ENCODE measurements at places on chromosomes 2 and 18.

GRCh38 chr2:178805457-178805856 is 1.8 kb downstream of the TTN start:
- no peak for DNase-seq

GRCh38 chr2:14199040-14199439 is 433.5 kb upstream of the LRATD1 start:
- DNase-seq = no peak

GRCh38 chr2:69453475-69454129 is 16.4 kb upstream of the NFU1 start:
- no peak for DNase-seq

DNA sequence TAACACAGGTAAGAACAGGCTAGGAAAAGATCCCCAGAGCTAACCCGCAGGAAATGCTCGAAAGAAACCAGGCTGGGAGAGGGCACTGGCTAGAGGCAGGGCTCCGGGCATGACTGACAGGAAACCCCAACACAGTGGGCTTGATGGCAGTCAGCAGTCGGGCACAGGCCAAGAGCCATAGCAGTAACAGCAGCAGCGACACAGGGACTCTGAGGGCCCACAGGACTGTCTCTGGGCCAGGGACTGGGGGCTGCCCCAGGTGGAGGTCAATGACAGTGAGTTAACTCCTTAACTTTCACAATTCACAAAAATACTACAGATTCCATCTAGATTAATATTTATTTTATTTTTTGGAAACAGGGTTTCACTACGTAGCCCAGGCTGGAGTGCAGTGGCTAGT is 37.3 kb upstream of the ASPRV1 start:
- no peak for DNase-seq

GRCh38 chr2:128776461-128777195 is 458.0 kb upstream of the HS6ST1 start:
- no peak for DNase-seq

GRCh38 chr2:120750488-120751210 is 15.0 kb downstream of the GLI2 start:
- no peak for DNase-seq

DNA sequence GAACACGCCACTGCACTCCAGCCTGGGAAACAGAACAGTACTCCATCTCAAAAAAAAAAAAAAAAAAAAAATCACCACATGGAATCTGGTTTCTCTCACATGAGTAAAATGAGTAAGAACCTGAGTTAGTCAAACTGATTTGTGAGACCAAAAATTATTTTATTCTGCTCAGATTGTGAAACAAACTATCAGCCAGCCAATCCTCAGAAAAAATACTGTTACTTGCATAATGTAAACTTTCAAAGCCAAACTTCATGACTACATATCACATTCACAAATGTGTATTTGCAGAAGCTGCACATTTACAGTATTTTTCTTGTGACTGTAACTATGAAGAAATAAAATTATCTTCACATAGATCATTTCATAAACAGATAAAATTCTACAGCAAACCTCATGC is 23.2 kb downstream of the SUMO1 start:
- no peak for DNase-seq

- DNase-seq = no peak
These were observed 531.6 kb upstream of the CHAC2 start for GRCh38 chr2:53235836-53236582.

DNA sequence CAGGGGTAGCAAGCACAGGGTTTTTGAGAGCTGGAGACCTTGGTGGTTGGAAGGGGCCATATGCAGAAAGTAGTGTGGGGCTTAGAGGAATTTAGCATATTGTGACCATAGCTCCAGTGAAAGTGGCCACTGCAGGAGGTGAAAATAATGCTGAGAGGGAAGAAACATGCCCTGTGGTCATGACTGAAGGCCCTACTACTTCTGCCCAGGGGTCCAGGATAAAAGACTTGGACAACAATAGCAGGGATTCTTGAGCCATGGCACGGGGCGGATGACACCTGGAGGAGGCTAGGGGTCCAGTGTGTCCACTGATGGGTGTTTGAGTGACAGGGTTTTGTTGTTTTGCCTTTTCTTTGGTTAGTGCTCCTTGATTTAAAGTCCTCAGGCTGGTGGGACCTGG is 694.6 kb downstream of the CPS1 start:
- no peak for DNase-seq

All from activated naive CD8-positive, alpha-beta T cell treated with anti-CD3 and anti-CD28 coated beads, Interleukin-2, amount 50 U/mL, for 16 hours (primary cell).